ENCODE measurements at places on chromosomes 3 and 15. TPM values are rescaled to one million over a fixed set of nuclear protein-coding genes. Genes with fewer than 3 reads are reported as not detected.

Gene SLC24A5
- not detected for total RNA-seq

Gene TTLL13
- not detected for total RNA-seq

Gene HTR3D
- total RNA-seq = not detected

Gene TRH
- not detected for total RNA-seq

Gene TTC21A
- 5.4 TPM for total RNA-seq

Gene SAXO2
- total RNA-seq = 3.9 TPM

Gene NOX5
- total RNA-seq = 1.4 TPM

Gene ACTC1
- total RNA-seq = not detected

Gene AGBL1
- not detected for total RNA-seq

Gene TEX264
- total RNA-seq = 46.4 TPM

Gene ZNF502
- 2.4 TPM for total RNA-seq

Gene SLC30A4
- 3.4 TPM for total RNA-seq

Gene TGM5
- total RNA-seq = 0.12 TPM

Gene CHRM5
- total RNA-seq = not detected

- H3K4me3 ChIP-seq = no peak overlapping the region
- H3K4me1 ChIP-seq = peaks cover 13% of the 10 kb centered on the region
- H3K27ac ChIP-seq = no peak overlapping the region
- no peaks in the 10 kb centered on the region for H3K27me3 ChIP-seq
- H3K36me3 ChIP-seq = no peaks in the 10 kb centered on the region
- DNase-seq = peak; percentile 74
Measured at GRCh38 chr3:55669133-55669532, 182.0 kb upstream of the WNT5A start.

DNA sequence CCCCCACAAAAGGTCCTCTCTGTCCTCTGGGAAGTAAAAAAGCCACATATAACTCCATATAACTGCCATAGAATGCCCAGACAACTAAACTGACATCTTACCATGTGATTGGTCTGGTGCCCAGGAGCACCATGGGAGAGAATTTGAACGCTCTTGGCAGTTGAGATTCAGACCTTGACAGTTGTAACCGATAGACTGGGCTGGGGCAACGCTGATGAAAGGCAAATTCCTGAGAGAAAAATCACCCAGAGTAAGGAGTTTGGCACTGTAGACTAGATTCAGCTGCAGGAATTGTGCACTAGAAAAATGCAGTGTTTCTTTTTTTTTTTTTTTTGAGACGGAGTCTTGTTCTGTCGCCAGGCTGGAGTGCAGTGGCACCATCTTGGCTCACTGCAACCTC, 240.5 kb downstream of the SOX2 start:
- no peak overlapping the region for H3K4me3 ChIP-seq
- H3K27ac ChIP-seq = no peak overlapping the region
- peaks cover 5% of the 10 kb centered on the region for H3K4me1 ChIP-seq

GRCh38 chr3:185984203-185984602, 46.4 kb upstream of the TRA2B start:
- peak overlapping the region; percentile 76 for H3K27ac ChIP-seq
- peaks cover 12% of the 10 kb centered on the region for H3K4me1 ChIP-seq
- H3K4me3 ChIP-seq = no peak overlapping the region
- H3K36me3 ChIP-seq = no peaks in the 10 kb centered on the region
- no peaks in the 10 kb centered on the region for H3K27me3 ChIP-seq

DNA sequence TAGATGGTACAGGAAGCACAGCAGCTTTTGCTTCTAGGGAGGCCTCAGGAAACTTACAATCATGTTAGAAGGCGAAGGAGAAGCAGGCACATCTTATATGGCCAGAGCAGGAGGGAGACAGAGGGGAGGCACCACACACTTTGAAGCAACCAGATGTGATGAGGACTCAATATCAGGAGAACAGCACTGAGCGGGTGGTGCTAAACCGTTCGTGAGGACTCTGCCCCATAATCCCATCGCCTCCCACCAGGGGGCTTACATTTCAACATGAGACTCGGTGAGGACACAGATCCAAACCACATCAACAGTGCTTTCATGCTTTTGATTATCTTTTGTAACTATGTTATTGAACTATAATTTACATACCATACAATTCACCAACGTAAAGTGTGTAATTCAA, 7.6 kb upstream of the TMEM44 start:
- H3K4me1 ChIP-seq = no peaks in the 10 kb centered on the region
- no peak overlapping the region for H3K4me3 ChIP-seq
- no peak overlapping the region for H3K27ac ChIP-seq
- H3K27me3 ChIP-seq = no peaks in the 10 kb centered on the region
- peak; percentile 25 for DNase-seq

- H3K27ac ChIP-seq = no peak within 1 kb of the TSS
- no peaks in the 10 kb centered on the region for H3K36me3 ChIP-seq
- peak within 1 kb of the TSS; percentile 78 for H3K4me3 ChIP-seq
- H3K27me3 ChIP-seq = peaks cover 99% of the 10 kb centered on the region
- peak; percentile 39 for DNase-seq
- peaks cover 9% of the 10 kb centered on the region for H3K4me1 ChIP-seq
Measured at GRCh38 chr3:18424729-18425640, at the start of gene SATB1. Gene SATB1 (minus strand): TSS chr3:18425339. CDS start chr3:18420967, 4,372 bp downstream.

GRCh38 chr3:141373768-141374526, 5.6 kb downstream of the ZBTB38 start:
- H3K36me3 ChIP-seq = peaks cover 85% of the 10 kb centered on the region

DNA sequence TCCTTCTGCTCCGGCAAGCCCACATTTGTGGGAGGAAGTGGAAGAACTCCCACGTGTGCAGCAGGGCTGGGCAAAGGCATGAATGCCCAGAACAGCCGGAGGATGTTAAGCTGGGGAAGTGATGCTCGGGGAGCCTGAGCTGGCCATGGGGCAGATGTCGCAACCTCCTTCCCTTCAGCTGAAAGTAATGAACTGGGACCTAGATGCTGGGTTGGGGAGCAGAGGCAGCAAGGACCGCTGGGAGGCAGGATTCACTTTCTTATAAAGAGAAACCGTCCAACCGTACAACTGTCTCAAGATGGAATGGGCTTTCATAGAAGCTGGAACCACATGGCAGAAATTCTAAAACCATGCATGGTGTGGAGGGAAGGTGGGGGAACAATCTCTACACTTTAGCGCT, 290.9 kb downstream of the OCA2 start:
- no peak overlapping the region for H3K4me3 ChIP-seq
- H3K4me1 ChIP-seq = no peaks in the 10 kb centered on the region
- no peak overlapping the region for H3K27ac ChIP-seq
- H3K27me3 ChIP-seq = no peaks in the 10 kb centered on the region

DNA sequence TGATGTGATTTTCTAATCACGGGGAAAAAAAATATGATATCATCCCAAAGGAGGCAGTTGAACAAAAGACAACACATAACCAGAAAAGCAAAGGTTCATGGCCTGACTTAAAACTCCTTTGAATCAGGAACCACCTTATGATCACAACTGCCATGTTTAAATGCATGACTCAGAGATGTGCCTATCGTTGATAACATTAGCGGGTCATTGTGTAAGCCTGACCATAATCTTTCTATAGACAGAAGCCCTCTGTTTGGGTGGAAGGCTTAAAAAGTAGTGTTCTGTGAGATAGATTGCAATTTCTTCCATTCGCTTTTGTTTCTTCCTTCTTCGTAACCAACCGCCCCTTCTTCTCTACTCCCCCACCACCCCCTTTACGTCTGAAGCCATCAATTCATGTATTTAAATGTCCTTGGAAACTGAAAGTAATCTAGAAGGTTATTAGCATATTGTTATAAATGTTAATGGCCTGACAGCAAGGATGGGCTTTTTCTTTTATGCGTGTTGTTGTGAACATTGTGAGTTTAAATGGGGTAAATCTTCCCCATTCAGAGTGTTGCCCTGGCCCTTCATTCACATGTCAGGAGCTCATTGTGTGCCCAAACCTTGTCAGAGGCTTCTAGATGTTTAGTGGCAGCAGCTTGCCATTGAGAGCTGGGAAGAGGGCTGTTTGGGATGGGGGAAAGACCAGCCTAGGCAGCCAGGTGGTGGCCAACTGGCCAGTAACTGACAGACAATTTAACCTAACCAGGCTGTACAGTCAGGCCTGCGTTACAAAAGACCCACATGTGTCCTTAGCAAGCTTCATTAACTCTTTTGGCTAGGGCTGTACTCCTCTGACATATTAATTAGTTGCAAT, 64.5 kb downstream of the EPHA3 start:
- no peaks in the 10 kb centered on the region for H3K36me3 ChIP-seq
- DNase-seq = no peak
- no peak overlapping the region for H3K27ac ChIP-seq
- peaks cover 55% of the 10 kb centered on the region for H3K27me3 ChIP-seq
- no peak overlapping the region for H3K4me3 ChIP-seq

DNA sequence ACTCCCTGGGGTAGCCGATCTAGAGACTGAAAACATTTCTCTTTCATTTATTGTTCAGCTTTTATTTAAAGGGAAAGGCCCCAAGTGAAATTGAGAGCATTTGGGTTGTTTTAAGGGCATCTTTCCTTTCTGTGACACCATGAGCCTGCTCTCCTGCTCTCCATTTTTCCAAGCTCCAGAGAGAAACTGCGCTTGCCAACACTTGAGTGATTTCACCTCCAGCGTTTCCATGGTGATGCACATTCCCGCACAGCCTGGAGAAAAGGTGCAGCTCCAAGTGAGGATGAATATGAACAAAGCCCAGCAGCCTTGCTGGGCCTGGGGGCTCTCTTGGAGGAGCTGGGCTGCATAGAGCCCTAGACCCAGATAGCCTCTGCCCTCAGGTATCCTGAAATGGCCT, 159.2 kb upstream of the PPP2R3A start:
- peaks cover 25% of the 10 kb centered on the region for H3K27me3 ChIP-seq
- no peak for DNase-seq
- H3K36me3 ChIP-seq = no peaks in the 10 kb centered on the region
- no peaks in the 10 kb centered on the region for H3K4me1 ChIP-seq

DNA sequence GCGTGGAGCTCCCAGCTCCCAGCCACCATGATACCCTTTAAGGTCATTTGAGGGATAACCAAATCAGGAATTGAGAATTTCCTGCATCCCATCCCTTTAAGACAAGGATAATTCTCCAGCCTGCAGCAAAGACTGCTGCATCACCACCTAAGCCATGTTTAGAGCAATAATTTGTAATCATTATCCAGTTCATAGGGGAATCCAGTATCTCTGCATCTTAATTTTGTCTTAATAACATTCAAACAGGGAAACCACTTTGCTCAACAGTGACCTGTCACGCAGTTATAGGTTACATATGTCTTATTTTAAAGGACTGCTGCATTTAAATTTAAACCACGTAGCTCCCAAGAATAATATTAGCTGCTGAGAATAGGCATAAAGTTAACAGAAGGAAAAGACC, 188.4 kb downstream of the SSR3 start:
- DNase-seq = no peak
- H3K4me1 ChIP-seq = no peaks in the 10 kb centered on the region
- peaks cover 55% of the 10 kb centered on the region for H3K27me3 ChIP-seq
- H3K4me3 ChIP-seq = no peak overlapping the region
- H3K36me3 ChIP-seq = no peaks in the 10 kb centered on the region

- H3K36me3 ChIP-seq = no peaks in the 10 kb centered on the region
- H3K4me1 ChIP-seq = no peaks in the 10 kb centered on the region
- no peak overlapping the region for H3K4me3 ChIP-seq
- H3K27me3 ChIP-seq = peaks cover 33% of the 10 kb centered on the region
Measured at GRCh38 chr15:38622908-38623307, 58.3 kb upstream of the RASGRP1 start.

- no peak overlapping the region for H3K27ac ChIP-seq
- peaks cover 24% of the 10 kb centered on the region for H3K27me3 ChIP-seq
- no peak overlapping the region for H3K4me3 ChIP-seq
- H3K36me3 ChIP-seq = no peaks in the 10 kb centered on the region
Measured at GRCh38 chr15:45715528-45715927, 80.7 kb downstream of the SQOR start.

GRCh38 chr3:97647441-97647982, 117.0 kb upstream of the ARL6 start:
- no peaks in the 10 kb centered on the region for H3K4me1 ChIP-seq
- no peaks in the 10 kb centered on the region for H3K36me3 ChIP-seq
- no peak for DNase-seq
- no peak overlapping the region for H3K4me3 ChIP-seq

- H3K27ac ChIP-seq = peak overlapping the region; percentile 44
- no peaks in the 10 kb centered on the region for H3K36me3 ChIP-seq
- no peak overlapping the region for H3K4me3 ChIP-seq
- H3K27me3 ChIP-seq = no peaks in the 10 kb centered on the region
- peaks cover 23% of the 10 kb centered on the region for H3K4me1 ChIP-seq
Measured at GRCh38 chr3:29186131-29186599, 94.7 kb upstream of the RBMS3 start.

- DNase-seq = peak; percentile 25
- no peak overlapping the region for H3K27ac ChIP-seq
- peaks cover 62% of the 10 kb centered on the region for H3K27me3 ChIP-seq
Measured at GRCh38 chr15:80264031-80264430, 12.0 kb upstream of the CTXND1 start.

- DNase-seq = no peak
- no peaks in the 10 kb centered on the region for H3K4me1 ChIP-seq
- H3K27me3 ChIP-seq = peaks cover 30% of the 10 kb centered on the region
- no peak overlapping the region for H3K4me3 ChIP-seq
- no peak overlapping the region for H3K27ac ChIP-seq
- no peaks in the 10 kb centered on the region for H3K36me3 ChIP-seq
Measured at GRCh38 chr3:186496016-186496415, 48.2 kb downstream of the CRYGS start.

- no peaks in the 10 kb centered on the region for H3K36me3 ChIP-seq
- peaks cover 8% of the 10 kb centered on the region for H3K27me3 ChIP-seq
- no peak for DNase-seq
- H3K27ac ChIP-seq = no peak overlapping the region
Measured at GRCh38 chr3:37441689-37442088, 267.3 kb upstream of the LRRFIP2 start.

GRCh38 chr3:149252272-149252671, 30.6 kb upstream of the CP start:
- H3K27me3 ChIP-seq = no peaks in the 10 kb centered on the region
- DNase-seq = no peak
- no peak overlapping the region for H3K4me3 ChIP-seq
- peaks cover 15% of the 10 kb centered on the region for H3K4me1 ChIP-seq
- H3K27ac ChIP-seq = no peak overlapping the region

- peak; percentile 8 for DNase-seq
- H3K36me3 ChIP-seq = no peaks in the 10 kb centered on the region
- H3K27me3 ChIP-seq = peaks cover 22% of the 10 kb centered on the region
- H3K4me1 ChIP-seq = no peaks in the 10 kb centered on the region
Measured at GRCh38 chr3:131728898-131729642, 226.3 kb upstream of the MRPL3 start.

- no peak for DNase-seq
- H3K4me1 ChIP-seq = peaks cover 6% of the 10 kb centered on the region
- H3K27ac ChIP-seq = no peak overlapping the region
Measured at GRCh38 chr15:59394166-59394661, 21.5 kb upstream of the MYO1E start.

GRCh38 chr15:97858296-97858695, 102.2 kb upstream of the ARRDC4 start:
- H3K27ac ChIP-seq = no peak overlapping the region
- no peak overlapping the region for H3K4me3 ChIP-seq
- no peaks in the 10 kb centered on the region for H3K4me1 ChIP-seq
- H3K27me3 ChIP-seq = peaks cover 17% of the 10 kb centered on the region

GRCh38 chr15:67085818-67086636, 20.6 kb downstream of the SMAD3 start:
- peaks cover 52% of the 10 kb centered on the region for H3K4me1 ChIP-seq
- H3K27me3 ChIP-seq = no peaks in the 10 kb centered on the region
- no peak overlapping the region for H3K27ac ChIP-seq
- no peak overlapping the region for H3K4me3 ChIP-seq
- H3K36me3 ChIP-seq = peaks cover 4% of the 10 kb centered on the region

GRCh38 chr15:64131547-64131946, 20.0 kb upstream of the SNX22 start:
- H3K27ac ChIP-seq = no peak overlapping the region
- H3K4me1 ChIP-seq = no peaks in the 10 kb centered on the region
- H3K4me3 ChIP-seq = no peak overlapping the region
- H3K36me3 ChIP-seq = peaks cover 98% of the 10 kb centered on the region
- DNase-seq = no peak
